ENCODE measurements at places on chromosomes 1 and 21.

DNA sequence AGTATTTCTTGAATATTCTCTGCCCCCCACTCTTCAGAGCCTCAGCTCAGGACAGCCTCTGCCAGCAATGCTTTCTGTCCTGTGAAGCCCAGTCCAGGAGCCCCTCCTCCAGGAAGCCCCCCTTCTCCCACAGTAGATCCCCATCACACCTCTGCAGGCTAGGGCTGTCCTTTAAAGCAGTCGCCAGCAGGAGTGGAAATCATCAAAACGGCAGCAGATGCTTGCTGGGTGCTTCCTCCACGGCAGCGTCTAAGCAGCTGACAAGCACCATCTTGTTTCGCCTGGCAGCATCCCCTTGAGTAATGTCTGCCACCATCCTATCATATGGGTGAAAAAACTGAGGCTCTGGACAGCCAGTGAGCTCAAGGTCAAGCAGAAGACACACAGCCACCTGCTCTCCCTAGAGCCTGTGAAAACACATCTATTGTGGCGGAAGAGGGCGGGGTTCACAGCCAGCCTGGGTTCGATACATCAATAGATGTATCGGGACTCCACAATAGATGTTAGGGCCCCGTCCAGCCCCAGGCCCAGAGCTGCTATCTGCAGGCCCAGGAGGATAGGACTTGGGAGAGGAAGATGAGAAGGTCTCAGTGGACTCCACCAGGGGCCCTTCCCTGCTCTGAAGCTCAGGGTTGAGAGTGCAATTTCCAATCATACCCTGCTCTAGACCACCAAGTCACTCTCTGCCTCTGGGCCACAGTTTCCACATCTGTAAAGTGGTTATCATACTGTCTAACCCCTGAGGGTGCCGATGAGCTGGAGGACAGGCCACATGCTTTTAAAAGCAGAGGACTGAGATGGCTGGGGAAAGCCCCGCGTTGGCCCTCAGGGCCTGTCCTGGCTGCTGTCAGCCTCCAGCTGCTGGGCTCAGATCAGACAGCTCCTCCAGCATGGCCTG lies 17.5 kb downstream of the RUNX3 start:
- DNase-seq: no peak

- no peak for DNase-seq
Observed at GRCh38 chr1:160628799-160629263, 18.0 kb downstream of the SLAMF1 start.

DNA sequence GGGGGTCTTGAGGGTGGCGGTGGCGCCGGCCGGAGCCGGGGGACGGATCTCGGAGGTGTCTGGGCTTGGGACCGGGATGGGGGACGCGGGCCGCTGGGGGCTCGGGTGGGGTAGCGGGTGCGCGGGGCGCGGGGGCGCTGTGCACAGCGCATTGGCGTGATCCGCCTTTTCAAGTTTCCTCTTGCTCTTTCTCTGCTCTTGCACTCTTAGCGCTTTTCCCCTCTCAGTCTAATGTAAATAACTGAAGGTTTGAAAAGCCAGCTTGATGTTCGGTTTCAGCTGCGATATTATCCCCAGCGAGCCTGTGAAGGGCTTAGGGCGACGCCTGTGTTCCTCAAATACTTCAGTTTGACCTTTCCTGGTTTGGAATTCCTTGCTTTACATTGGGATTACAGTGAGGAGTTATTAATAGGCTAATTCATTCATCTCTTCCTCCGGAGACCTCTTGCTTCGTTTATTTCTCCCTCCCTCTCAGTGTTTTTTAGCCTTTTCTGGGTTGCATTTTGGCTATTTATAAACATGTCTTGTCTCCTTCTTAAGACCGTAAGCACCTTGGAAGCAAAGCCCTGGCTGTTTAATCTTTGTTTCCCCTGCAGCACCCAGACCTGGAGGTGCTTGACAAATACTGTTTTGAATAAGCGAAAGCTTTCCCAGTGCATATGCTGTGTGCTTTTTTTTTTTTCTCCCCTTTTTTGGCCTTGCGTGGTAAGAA lies 693 bp downstream of the RAB4A start:
- no peak for DNase-seq

DNA sequence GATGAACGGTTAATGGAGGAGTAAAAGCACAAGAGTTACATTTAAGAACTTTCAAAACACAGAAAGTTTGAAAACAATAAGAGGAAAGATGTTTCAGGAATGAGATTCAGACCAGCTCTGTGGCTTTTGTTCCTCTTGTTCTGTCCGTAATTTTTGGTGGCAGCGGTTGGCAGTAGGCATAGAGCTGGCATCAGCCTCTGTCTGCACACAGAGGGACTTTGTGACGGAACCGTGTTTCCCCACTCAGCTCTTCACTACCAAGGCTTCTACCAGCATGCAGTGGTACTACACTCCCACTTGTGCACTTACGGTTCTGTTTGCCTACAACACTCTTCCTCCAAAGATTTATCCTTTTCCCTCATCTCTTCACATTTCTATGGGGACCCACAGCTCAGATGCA lies 212.8 kb downstream of the DSCAM start:
- DNase-seq: no peak
